ENCODE measurements at places on chromosomes 1 and 21. TPM values are rescaled to one million over a fixed set of nuclear protein-coding genes. Genes with fewer than 3 reads are reported as not detected.

Gene PROX1
- total RNA-seq, result 11.6 TPM

DNA sequence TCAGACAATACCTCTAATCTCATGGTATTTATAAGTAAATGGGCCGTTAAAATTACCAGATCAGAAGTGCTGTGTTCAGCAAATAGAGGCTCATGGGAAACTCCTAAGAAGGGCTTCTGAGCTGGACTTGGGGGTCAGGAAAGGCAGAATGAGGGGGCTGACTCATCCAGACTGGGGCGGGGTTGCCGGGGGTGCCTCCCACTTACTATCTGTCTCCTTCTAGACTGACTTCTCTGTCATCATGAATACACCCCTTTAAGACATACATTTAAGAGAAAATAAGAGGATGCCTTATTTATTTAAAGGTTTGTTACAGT is 96.0 kb upstream of the ERRFI1 start:
- DNase-seq, result no peak

Gene GNAT2
- 0.32 TPM for total RNA-seq

Gene SFN
- total RNA-seq, result 239 TPM

Gene FCRL3
- total RNA-seq, result 0.49 TPM

GRCh38 chr1:32897082-32898049 is 3.8 kb downstream of the TMEM54 start:
- no peak for DNase-seq

Gene GBP7
- not detected for total RNA-seq
